Activated effector memory CD4-positive, alpha-beta T cell treated with Interleukin-2 at 50 U/mL for 16 hours (primary cell): ENCODE measurements at places on chromosomes 3 and 15.

GRCh38 chr3:154430014-154430413 is at the start of gene GPR149:
TSS of gene GPR149 (minus strand) at chr3:154430190. CDS start at chr3:154429615, 575 bp downstream.
- no peak for DNase-seq

- no peak for DNase-seq
Observed at GRCh38 chr3:44506961-44507360, 29.5 kb upstream of the ZNF445 start.

DNA sequence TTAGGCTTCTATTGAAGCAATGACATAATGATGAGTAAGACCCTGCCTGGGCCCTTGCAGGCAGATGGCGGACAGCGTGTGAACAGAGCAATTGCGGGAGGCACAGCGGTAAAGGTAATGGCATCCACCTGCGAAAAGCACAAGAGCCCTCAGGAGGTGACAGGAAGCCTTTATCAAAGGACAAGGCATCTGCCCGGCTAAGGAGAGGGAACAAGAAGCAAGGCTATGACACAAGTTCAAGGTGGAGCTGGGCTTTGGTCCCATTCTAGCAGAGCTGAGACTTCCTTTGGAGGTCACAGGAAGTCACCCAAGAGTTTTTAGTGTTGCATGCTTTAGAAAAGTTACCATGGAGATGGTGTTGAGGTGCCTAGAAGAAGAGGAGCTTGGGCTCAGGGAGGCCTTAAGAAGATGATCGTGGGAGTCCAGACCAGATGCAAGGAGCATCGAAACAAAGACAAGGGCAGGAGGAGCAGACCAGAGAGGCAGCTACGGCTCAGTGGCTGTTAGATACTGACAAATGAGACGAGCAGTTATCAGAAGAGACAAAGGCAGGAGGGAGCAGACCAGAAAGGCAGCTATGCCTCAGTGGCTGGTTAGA is 34.5 kb downstream of the OSBPL10 start:
- no peak for DNase-seq

GRCh38 chr15:49675041-49675440 is 54.2 kb downstream of the DTWD1 start:
- no peak for DNase-seq

GRCh38 chr15:69127306-69127705 is 33.1 kb upstream of the GLCE start:
- DNase-seq, result no peak

DNA sequence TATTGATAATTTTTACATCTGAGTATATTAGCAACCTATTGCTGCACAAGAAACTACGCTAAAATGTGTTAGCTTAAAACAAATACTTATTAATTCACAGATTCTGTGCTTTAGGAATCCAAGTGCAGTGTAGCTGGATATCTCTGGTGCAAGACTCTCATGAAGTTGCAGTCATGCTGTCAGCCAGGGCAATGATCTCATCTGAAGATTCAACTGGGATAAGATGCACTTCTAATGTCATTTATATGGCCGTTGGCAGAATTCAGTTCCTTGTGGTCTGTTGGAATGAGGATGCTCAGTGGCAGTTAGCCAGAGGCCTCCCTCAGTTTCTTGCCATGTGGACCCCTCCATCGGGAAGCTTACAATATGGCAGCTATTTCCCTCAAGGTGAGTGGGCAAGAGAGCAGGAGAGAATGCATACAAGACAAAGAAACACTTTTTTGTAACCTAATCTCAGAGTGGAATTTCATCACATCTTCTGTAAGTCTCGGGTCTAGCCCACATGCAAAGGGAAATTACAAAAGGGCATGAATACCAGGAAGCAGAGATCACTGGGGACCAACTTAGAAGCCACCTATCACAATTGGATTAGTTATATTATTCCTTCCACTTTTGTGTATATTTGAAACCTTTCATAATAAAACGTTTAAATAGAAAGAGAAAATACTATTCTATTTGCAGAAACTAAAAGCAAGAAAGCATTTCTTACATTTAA is 61.6 kb downstream of the DPH6 start:
- DNase-seq, result no peak
